T-helper 2 cell treated with Interferon-gamma antibody and Interleukin-4, amounts not matched to agents 5 μg/mL and 100 μg/mL, for 36 hours (primary cell): ENCODE measurements at places on chromosomes 13 and 19.
A peak's percentile ranks its signal among the peaks of the same experiment; 100 is the strongest.

DNA sequence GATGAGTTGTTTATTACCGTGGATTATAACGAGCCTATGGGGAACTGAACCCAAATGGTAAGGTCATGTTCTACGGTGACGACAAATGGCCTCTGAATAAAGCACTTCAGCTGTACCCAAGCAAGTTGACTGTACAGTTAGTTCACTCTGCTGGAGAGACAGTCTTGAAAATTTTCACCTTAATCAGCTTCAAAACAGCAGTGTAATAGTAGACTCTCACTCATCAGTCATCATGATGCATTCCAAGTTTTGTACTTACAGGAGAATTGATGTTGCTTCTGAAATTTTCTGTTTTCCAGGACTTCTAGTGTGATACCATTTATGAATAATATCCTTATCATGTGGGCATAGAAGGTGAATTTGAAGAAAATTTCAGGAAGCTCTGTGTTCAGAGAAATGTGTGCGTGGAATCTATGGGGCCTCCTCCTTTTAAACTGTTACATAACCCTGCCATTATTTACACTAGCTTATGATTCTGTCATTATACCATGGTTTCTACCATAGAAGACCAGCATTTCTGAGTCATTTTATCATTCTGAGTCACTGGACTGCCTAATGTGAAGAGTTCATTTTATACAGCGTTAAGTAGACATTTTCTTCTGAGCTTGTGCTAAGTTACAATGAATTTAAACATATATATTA lies 96.9 kb downstream of the WDFY2 start:
- H3K4me1 ChIP-seq, result no peaks in the 10 kb centered on the region
- H3K27me3 ChIP-seq, result no peaks in the 10 kb centered on the region
- H3K36me3 ChIP-seq, result peaks cover 1% of the 10 kb centered on the region

GRCh38 chr13:60411983-60412382 lies 15.0 kb downstream of the TDRD3 start:
- H3K36me3 ChIP-seq, result peaks cover 15% of the 10 kb centered on the region
- H3K4me1 ChIP-seq, result peaks cover 4% of the 10 kb centered on the region
- no peak overlapping the region for H3K27ac ChIP-seq
- no peaks in the 10 kb centered on the region for H3K27me3 ChIP-seq
- H3K4me3 ChIP-seq, result no peak overlapping the region
- DNase-seq, result no peak

- H3K36me3 ChIP-seq, result peaks cover 4% of the 10 kb centered on the region
- no peak overlapping the region for H3K27ac ChIP-seq
- DNase-seq, result no peak
- no peaks in the 10 kb centered on the region for H3K27me3 ChIP-seq
Observed at GRCh38 chr13:30318026-30318425, 10.7 kb upstream of the KATNAL1 start.

DNA sequence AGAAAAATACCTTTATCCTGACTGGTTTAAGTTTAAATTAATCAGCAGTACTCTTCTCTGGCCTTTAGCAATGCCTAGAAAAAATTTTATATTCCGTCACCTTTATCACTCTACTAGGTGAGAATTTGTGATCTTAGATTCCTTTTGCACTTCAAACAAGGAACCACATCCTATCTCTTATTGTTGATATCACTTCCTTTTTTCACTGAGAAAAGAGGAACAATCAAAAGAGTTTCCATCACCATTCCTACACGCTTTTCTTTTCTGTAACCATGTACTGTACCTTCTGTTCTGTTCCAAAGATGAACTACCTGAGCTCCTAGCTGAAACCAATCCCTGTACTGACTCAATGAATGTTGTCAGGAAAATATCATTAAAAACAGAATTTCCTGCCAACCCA lies 1379.0 kb upstream of the MIR17HG start:
- DNase-seq, result no peak
- no peak overlapping the region for H3K27ac ChIP-seq
- H3K4me1 ChIP-seq, result no peaks in the 10 kb centered on the region
- no peaks in the 10 kb centered on the region for H3K27me3 ChIP-seq
- no peaks in the 10 kb centered on the region for H3K36me3 ChIP-seq

- peaks cover 21% of the 10 kb centered on the region for H3K4me1 ChIP-seq
- DNase-seq, result no peak
- H3K27me3 ChIP-seq, result no peaks in the 10 kb centered on the region
- peaks cover 36% of the 10 kb centered on the region for H3K36me3 ChIP-seq
- H3K4me3 ChIP-seq, result no peak overlapping the region
Observed at GRCh38 chr19:1254081-1254527, 5.7 kb downstream of the MIDN start.

DNA sequence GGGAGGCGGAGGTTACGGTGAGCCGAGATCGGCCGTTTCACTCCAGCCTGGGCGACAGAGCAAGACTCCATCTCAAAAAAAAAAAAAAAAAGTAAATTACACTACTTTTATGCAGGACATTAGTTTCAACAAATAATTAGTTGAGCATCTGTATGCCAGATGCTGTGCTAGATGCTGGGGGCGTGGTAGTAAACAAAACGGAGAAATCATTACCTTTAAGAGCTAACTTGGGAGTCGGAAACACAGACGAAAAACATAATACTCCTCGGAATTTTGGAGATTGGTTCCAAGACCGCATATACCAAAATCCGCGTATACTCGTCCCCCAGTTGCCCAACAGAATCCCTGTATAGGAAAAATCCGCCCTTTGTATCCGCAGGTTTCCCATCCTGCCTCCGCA lies 1.3 kb upstream of the DUS3L start:
- H3K27me3 ChIP-seq, result no peaks in the 10 kb centered on the region
- H3K36me3 ChIP-seq, result peaks cover 19% of the 10 kb centered on the region
- no peak overlapping the region for H3K27ac ChIP-seq
- DNase-seq, result no peak

- H3K4me3 ChIP-seq, result peak overlapping the region; percentile 97
- peak overlapping the region; percentile 100 for H3K27ac ChIP-seq
- peaks cover 37% of the 10 kb centered on the region for H3K36me3 ChIP-seq
- no peak for DNase-seq
- peaks cover 18% of the 10 kb centered on the region for H3K4me1 ChIP-seq
Observed at GRCh38 chr19:50803633-50804419, 13.6 kb downstream of the ACP4 start.

DNA sequence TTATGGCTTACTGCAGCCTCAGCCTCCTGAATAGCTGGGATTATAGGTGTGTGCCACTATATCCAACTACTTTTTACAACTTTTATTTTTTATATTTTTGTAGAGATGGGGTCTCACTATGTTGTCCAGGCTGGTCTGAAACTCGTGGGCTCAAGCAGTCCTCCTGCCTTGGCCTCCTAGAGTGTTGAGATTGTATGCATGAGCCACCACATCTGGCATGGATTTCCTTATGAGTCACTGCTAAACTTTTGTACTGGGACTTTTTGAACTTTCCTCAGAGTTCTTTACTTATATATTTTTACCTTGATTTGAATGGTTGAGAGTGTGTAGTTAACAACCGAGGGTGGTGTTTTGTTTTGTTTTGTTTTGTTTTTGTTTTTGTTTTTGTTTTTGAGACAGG lies 33.4 kb downstream of the DNAJC3 start:
- H3K4me1 ChIP-seq, result peaks cover 11% of the 10 kb centered on the region
- H3K27me3 ChIP-seq, result no peaks in the 10 kb centered on the region
- peaks cover 45% of the 10 kb centered on the region for H3K36me3 ChIP-seq

DNA sequence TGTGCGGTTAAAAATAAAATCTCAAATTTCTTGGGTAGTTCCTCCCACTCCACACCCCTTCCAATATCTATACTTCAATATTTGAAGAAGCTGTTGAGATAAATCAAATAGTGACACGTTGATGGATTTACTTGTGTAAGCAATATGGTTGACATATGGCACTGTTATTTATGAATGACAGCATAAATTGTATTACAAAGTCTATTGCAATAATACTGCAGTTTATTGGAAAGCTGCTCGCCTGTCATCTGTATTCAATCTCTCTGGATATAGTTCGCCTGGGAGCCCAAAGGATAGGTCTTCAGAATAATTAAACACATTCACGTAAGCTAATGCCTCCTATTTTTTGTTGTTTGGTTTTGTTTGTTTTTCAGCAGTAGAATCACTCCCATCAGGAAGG lies 5.0 kb upstream of the ZIC5 start:
- no peak overlapping the region for H3K27ac ChIP-seq
- peaks cover 77% of the 10 kb centered on the region for H3K27me3 ChIP-seq
- peaks cover 2% of the 10 kb centered on the region for H3K4me1 ChIP-seq
- H3K4me3 ChIP-seq, result no peak overlapping the region
- H3K36me3 ChIP-seq, result peaks cover 4% of the 10 kb centered on the region

- no peaks in the 10 kb centered on the region for H3K27me3 ChIP-seq
- peak overlapping the region; percentile 66 for H3K27ac ChIP-seq
- peaks cover 25% of the 10 kb centered on the region for H3K36me3 ChIP-seq
- no peak for DNase-seq
- H3K4me3 ChIP-seq, result no peak overlapping the region
Observed at GRCh38 chr13:99384468-99384867, 77.3 kb upstream of the GPR183 start.

- no peak overlapping the region for H3K4me3 ChIP-seq
- no peaks in the 10 kb centered on the region for H3K36me3 ChIP-seq
- H3K27me3 ChIP-seq, result peaks cover 4% of the 10 kb centered on the region
- no peaks in the 10 kb centered on the region for H3K4me1 ChIP-seq
Observed at GRCh38 chr13:97884707-97885468, 68.6 kb upstream of the IPO5 start.

DNA sequence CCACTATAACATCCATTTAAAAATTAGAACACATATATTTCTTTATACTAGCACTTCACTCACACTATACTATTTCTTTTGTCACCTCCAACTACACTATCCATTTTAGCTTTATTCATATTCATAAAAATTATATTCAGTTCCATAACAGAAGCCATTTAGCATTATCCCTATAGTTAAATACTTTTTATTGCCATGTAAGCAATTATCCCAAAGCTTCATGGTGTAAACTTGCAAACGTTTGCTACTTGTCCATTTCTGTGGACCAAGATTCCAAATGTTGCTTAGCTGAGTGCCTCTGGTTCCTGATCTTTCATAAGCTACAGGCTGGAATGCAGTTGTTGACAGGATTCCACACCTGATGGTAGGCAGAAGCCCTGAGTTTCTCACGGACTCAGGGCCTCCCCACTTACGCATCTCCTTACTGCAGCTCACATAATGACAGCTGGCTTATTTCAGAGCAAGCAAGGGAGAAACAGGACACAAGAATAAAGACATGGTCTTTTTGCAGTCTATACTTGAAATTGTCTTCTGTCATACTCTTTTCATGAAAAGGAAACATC lies 1584.8 kb downstream of the SLITRK5 start:
- H3K27me3 ChIP-seq, result no peaks in the 10 kb centered on the region
- no peaks in the 10 kb centered on the region for H3K4me1 ChIP-seq
- H3K27ac ChIP-seq, result no peak overlapping the region
- no peak overlapping the region for H3K4me3 ChIP-seq
- no peaks in the 10 kb centered on the region for H3K36me3 ChIP-seq
